ENCODE measurements at places on chromosomes 6 and 20. TPM values are rescaled to one million over a fixed set of nuclear protein-coding genes. Genes with fewer than 3 reads are reported as not detected.

The CD109 gene
- total RNA-seq, result 3.1 TPM

The SLC17A4 gene
- total RNA-seq, result 0.12 TPM

The C20orf173 gene
- total RNA-seq, result not detected

The WTAP gene
- 155 TPM for total RNA-seq

The IYD gene
- total RNA-seq, result not detected

The TAGAP gene
- not detected for total RNA-seq

The IPCEF1 gene
- 0.24 TPM for total RNA-seq

DNA sequence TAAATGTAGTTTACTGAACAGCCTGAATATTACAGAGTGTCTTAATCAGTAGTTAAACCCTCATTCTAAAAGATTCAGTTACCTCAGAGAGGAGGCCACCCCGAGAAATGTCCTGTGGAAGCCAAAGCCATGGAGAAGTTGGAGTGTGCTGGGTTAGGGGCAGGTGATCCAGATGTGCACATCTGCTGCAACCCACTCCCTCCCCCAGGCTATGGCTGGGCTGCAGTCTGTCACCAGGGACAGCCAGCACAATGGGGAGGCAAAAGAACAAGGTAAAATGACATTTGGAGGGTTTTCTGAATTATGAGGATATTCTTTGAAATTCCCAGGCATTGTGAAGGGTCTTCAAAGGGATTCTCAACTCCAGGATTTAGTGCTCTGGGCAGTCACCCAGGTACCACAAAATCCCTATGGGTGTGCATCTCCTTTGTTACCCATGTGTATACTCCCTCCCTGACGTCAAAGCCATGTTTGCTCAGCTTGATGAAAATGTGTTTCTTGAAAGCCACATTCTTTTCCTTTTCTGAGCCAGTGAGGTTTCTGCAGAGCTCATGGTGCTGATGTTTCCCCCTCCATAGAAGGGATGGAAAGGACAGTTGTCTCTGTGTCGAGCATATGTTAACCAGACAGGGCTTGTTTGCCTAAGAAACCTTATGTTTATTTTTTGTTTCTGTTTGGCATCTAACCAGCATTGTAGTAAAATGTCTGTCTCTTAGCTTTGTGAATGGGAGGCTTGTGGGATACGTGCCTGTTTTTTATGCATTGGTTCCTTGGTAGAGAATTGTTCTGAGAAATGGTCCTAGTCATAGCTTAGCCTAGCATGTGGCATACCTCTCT lies 212.3 kb upstream of the TBX18 start:
- DNase-seq, result no peak
- H3K27ac ChIP-seq, result no peak overlapping the region
- H3K4me1 ChIP-seq, result no peaks in the 10 kb centered on the region
- H3K4me3 ChIP-seq, result no peak overlapping the region
- no peaks in the 10 kb centered on the region for H3K27me3 ChIP-seq
- no peaks in the 10 kb centered on the region for H3K36me3 ChIP-seq

GRCh38 chr6:31763619-31763940 lies 1.1 kb downstream of the SAPCD1 start:
- H3K4me3 ChIP-seq, result no peak overlapping the region
- H3K27me3 ChIP-seq, result no peaks in the 10 kb centered on the region
- H3K4me1 ChIP-seq, result no peaks in the 10 kb centered on the region
- H3K27ac ChIP-seq, result no peak overlapping the region
- no peak for DNase-seq

DNA sequence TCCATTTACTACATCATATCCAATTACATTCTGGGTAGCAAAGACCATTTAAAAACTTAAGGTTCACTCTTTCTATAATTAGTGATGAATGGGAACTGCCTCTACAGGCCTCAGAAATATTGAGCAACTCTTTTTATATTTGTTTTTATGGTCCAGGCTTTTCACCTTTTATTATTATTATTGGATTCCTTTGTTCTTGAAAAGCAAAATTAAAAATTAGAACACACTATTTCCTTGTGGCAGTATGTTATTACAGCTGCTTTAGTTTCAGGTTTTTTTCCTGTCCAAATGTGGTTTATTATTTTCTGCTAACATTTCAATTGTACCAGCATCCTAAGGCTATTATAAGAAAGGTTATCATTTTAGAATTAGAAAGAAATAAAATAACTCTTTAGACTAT lies 150.1 kb downstream of the FARS2 start:
- no peak overlapping the region for H3K4me3 ChIP-seq
- no peaks in the 10 kb centered on the region for H3K27me3 ChIP-seq
- no peaks in the 10 kb centered on the region for H3K4me1 ChIP-seq
- H3K27ac ChIP-seq, result no peak overlapping the region
- H3K36me3 ChIP-seq, result no peaks in the 10 kb centered on the region

GRCh38 chr20:5177071-5177470 lies 50.3 kb downstream of the CDS2 start:
- peaks cover 34% of the 10 kb centered on the region for H3K36me3 ChIP-seq
- no peak overlapping the region for H3K4me3 ChIP-seq
- H3K4me1 ChIP-seq, result peaks cover 17% of the 10 kb centered on the region
- H3K27ac ChIP-seq, result no peak overlapping the region
- no peaks in the 10 kb centered on the region for H3K27me3 ChIP-seq

DNA sequence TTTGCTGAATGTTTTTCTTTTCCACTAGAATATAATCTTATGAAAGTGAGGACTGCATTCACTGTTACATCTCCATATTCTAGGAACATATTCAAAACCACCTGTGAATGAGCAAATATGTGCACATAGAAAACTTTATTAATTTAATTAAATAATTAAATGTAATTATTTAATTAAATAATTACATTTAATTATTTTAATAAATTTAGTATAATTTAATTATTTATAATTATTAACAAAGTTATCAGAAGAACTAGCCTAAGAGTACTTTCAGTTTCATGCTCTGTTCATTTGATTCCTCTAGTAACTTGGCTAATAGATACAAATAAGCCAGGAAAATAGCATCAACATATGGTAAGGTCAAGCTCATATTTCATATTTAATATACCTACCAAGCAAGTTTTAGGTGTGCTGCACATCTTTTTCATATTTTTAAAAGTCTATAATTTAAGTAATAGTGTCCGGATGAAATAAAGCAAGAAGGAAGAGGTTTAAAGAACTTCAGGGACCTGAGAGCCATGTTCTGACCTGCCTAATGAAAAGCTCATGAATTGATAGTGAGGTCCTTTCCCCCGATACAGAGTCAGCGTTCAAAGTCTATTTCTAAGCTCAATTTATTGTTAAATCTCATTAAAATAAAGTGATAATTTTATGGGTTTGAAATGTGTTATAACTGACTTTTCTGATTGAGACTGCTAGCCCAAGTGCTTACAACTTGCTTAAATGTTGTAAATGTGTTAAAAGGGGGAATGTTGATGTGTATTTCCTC lies 361.4 kb upstream of the FLRT3 start:
- no peaks in the 10 kb centered on the region for H3K36me3 ChIP-seq
- DNase-seq, result no peak
- no peak overlapping the region for H3K27ac ChIP-seq
- H3K4me1 ChIP-seq, result peaks cover 19% of the 10 kb centered on the region
- no peaks in the 10 kb centered on the region for H3K27me3 ChIP-seq
- no peak overlapping the region for H3K4me3 ChIP-seq

DNA sequence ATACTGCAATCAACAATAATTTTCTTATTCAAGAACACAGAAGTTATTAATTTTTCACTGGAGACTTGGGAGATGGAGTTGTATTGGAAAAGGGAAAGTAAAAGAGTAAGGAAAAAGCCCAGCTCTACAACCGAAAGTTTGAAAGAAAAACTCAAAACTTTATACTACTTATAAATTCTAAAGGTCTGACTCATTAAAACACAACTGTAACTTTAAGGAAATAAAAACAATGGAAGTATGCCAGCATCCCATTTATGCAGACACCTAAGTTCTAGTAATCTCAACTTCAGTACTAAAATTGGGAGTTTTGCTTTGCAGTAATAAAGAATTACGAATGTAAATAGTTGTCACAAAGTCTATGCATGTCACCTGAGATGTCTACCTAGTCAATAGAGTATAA lies 80.6 kb downstream of the IRAK1BP1 start:
- no peaks in the 10 kb centered on the region for H3K27me3 ChIP-seq
- peaks cover 93% of the 10 kb centered on the region for H3K36me3 ChIP-seq
- no peak overlapping the region for H3K4me3 ChIP-seq
- H3K27ac ChIP-seq, result no peak overlapping the region
- H3K4me1 ChIP-seq, result no peaks in the 10 kb centered on the region
